ENCODE measurements at places on chromosomes 11 and 22. TPM values are rescaled to one million over a fixed set of nuclear protein-coding genes. Genes with fewer than 3 reads are reported as not detected.

DNA sequence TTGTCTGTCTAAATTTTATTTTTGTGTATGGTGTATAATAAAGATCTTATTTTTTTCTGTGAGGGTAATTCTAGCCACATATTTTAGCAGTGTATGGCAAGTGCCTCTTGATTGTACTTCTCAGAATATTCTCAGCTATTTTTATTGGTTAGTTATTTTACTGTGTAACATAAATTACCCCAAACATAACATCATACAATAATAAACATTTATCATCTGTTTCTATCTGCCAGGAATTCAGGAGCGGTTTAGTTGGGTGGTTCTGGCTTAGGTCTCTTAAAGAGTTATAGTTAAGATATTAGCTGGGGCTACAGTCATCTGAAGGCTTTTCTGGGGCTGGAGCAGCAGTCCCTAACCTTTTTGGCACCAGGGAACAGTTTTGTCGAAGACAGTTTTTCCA is 47.8 kb downstream of the PPFIBP2 start:
- no peak for DNase-seq

DNA sequence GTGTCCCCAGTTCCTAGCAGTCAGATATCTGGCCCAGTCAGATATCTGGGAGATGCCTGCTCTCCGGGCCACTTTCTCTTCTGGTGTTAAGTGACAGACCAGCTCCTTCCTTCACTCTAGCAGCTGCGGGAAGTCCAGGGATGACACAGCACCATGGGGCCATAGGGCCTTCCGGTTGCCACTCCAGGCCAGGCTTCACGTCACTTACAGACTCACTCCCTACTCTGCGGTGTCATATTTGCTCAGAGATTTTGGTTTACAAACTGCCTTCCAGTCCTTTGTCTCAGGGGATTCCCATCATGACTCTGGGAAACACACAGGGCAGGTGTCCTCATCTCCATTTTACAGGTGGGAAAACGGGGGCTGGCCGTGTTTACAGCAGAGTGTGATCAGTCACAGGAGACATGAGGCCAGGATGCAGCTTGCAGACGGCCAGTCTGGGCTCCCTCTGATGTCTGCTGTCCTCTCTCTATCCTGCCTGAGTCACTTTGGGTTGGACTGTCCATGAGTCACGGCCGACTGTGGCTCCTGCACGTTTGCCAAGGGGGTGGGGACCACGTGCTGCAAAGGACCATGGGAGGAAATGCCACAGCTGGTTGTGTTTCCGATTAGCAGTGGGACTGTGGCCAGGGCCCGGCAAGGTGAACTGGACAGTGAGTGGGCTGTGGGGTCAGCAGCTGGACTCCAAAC is 8.2 kb upstream of the TBC1D22A start:
- DNase-seq, result peak; percentile 81

GRCh38 chr11:72641522-72642042 is 32.6 kb downstream of the PDE2A start:
- DNase-seq, result no peak

DNA sequence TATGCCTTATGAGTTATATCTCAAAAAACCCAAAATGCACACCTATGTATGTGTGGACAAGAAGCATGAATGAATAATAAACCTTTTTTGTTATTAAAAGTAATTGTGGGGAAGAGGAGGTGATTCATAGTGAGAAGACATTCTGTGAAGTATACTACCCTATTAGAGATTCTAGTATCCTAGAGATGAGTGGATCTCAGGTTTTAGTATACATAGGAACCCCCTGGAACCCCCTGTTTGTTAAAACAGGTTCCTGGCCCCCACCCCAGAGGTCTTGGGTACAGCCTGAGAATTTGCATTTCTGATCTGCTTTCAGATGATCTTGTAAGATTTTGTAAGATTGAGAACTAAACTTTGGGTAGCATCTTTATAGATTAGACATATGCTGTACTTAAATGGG is 17.5 kb downstream of the NUCB2 start:
- no peak for DNase-seq

- DNase-seq, result no peak
Measured at GRCh38 chr11:27460158-27460978, 12.2 kb downstream of the LGR4 start.

DNA sequence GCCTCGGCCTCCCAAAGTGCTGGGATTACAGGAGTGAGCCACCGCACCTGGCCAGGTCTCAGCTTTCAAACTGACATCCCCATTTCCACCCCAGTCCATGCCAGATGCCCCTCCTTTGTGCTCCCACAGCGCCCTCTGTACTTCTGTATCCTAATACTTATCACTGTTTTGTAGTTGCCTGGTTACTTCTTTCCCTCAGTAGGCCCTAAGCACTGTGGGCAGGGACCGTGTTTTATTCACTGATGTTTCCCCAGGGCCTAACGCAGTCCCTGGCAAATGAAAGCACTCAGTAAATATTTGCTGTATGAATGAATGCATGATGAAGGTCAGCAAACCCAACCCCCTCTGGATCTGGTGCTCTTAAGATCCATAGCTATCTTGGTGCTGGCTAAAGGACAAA is 2.2 kb upstream of the TRIM3 start:
- DNase-seq, result no peak

DNA sequence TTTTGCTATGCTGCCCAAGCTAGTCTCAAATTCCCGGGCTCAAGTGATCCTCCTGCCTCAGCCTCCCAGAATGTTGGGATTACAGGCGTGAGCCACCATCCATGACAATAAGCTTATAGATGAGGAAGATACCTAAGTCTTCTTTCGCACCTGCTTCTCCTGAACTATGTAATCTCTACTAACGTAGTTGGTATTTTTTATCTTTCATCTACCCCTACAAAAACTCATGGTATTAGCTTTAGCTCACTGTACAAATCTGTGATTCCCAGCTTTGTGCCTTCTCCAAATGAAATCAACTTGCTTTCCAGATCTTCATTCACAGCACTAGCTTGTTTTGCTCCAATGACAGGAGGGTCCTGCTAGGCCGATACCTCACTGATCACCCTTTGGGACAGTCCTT is 36.4 kb downstream of the PI4KA start:
- no peak for DNase-seq

DNA sequence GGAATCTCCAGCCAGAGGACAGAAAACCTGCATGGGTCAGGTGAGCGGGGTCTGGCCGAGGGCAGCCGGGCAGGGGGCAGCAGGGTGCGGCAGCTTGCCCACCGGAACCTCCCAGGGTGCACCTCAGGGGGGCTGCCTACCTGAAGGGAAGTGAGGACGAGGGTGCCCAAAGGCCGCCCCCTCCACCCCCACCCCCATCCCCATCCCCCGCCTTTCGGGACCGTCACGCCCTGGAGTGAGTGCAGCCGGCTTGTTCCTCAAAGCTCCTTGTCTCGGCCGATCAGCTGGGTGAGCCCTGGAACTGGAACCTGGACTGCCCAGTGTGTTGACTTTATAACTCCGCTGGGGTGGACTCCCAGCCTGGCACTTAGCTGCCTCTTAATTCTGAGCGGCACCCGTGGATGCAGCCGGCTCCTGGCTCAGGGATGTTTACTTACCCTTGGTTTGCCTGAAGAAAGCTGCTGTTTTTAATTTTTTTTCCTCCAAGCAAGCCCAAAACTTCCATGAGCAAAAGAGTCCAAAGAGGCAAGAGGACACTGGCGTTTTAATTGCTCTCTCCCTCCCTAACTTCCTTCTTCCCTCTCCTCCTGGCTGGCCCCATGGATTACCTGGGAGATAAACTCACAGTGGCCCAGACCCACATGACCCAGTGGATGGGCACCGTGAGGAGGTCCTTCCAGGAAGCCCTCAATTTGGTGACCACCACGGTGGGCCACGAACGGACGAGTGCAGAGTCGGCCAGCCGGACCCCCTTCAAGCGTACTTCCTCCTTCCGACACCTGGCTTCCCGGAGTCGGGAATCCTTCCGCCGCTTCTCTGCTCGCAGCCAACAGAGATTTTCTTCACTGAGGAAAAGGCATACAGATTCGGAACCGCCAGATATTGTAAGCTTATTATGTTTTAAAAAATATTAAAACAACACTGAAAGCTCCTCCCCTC is 87.8 kb upstream of the CRYBB3 start:
- DNase-seq, result no peak

- no peak for DNase-seq
Measured at GRCh38 chr11:57390535-57390934, at the start of gene PRG2. PRG2 (minus strand) TSS chr11:57390650; CDS start chr11:57389944, 706 bp downstream.

DNA sequence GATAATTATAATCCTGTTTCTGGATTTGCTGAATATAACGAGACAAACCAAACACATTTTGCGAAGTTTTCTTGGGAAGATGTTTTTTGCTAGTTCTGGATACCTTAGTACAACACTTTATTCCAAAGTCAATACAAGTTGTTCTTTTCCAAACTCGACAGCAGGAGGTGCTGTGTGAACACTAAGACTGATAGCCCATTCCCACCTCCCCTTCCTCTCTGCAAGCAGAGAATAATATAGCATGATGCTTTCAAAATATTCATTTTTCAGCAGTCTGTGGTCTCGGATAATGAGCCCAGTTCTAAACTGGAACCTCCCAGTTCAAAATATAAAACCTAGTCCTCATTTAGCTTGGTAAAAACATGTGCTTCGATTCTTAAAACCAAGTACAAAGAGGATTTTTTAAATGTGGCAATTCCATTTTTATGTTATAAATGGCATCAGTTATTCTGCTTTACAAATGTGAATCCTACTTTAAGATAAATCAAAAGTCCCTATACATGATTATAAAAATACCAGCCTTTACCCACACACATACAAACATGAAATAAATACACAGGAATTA is 129.1 kb downstream of the DCDC1 start:
- DNase-seq, result no peak

DNA sequence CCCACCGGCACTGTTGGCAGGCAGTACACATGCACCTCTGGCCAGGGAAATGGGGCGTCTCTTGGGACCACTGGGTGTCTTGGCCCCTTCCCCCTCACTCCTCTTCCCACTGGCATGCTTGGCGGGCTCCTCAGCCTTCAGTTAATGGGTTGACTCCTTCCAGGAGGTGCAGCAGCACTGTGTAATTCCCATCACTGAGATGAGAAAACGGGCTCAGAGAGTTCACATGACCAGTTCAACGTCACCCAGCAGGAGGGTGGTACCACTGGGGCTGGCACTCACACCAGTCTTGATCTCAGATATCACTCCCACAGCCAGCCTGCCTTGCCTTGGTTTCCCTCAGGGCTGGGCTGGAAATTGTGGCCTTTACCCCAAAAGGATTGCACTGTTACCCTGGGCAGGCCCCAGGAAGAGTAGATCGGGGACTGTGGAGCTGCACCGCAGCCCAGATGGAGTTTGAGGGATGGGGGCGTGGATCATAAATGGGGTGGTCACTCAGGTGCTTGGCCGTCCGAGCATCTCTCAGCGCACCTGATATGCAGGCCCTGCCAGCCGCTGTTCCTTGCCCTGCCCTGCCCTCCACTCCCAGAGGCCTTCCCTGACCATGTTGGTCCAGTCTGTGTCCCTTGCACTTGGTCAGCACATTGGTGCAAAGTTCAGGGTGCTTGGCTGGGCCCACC is 16.9 kb downstream of the CAPN5 start:
- no peak for DNase-seq

GRCh38 chr11:27830206-27830605 is 130.0 kb upstream of the BDNF start:
- no peak for DNase-seq

GRCh38 chr11:1892558-1892957 is 863 bp upstream of the PRR33 start:
- DNase-seq, result no peak

- DNase-seq, result no peak
Measured at GRCh38 chr11:122778148-122778547, 60.2 kb upstream of the CRTAM start.

DNA sequence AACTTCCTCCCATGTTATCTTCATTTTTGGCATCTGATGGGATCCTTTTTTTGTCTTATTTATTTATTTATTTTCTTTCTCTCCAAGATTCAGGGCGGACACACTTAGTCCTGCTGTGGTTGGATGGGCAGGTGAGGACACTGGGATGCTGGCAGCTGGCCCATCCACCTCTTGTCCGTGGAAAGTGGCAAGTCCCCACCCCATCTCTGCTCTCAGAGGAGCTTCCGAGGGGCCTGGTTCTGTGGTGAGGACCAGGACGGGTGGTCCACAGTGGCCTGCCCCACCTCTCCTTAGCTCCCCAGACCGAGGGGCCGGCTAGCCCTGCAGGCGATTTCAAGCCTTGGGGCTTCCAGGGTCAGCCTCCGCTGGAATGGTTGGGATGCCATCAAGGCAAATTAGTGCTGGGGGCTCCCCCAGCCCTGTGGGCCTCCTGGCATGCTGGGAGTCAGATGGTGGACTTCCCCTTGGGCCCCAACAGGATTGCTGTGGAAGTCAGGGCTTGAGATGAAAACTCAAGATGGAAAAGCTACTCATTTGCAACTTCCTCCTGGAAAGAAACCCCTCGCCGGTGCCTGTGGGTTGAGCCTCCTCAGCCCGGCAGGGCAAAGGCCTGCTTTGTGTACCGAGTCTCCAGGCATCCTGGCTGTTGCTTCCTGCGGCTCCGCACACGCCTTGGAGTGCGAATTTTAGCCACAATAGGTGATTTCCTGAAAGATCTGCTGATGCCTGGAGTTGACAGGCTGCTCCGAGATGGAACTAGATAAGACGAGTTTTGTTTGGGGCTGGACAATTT is 31.2 kb upstream of the LINC01488 start:
- DNase-seq, result no peak

- DNase-seq, result no peak
Measured at GRCh38 chr11:116701297-116701801, 71.4 kb downstream of the BUD13 start.

DNA sequence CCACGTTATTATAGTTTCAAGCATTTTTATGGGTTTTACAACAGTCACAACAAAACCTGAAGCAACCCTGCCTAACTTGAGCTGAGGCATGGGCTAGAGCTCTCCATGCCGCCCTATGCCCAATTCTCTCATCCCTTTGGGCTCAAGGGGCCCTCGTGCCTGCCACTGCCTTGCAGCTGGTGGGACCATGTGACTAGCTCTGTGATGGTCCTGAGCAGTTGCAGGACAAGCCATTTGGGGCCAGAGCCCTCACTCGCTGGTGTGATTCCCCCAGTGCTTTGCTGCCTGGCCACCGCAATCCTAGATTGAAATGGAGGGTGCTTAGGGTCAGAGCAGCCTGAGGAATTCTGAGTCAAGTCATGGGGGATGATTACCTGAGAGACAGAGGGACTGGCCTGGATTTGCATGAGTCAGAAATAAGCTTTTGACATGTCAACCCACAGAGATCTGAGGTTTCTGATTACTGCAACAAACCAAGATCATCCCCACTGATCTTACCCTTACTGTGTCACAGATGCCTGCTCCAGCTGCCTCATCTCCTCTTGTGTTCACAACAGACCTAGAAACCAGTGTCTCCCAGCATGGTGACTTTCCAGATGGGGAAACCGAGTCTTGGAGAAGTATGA is 323.7 kb downstream of the BRD1 start:
- DNase-seq, result no peak

- DNase-seq, result no peak
Measured at GRCh38 chr11:67498544-67498972, 6.6 kb downstream of the PITPNM1 start.

- no peak for DNase-seq
Measured at GRCh38 chr11:128420265-128420664, 167.1 kb downstream of the ETS1 start.

- no peak for DNase-seq
Measured at GRCh38 chr11:17117262-17117661, 39.8 kb upstream of the RPS13 start.

- DNase-seq, result no peak
Measured at GRCh38 chr22:25545672-25546071, 18.8 kb upstream of the GRK3 start.

The EIF3L gene
- 337 TPM for total RNA-seq

The KCNJ11 gene
- total RNA-seq, result 2.6 TPM

The LMO2 gene
- total RNA-seq, result 22.7 TPM

The TIGD3 gene
- total RNA-seq, result 0.38 TPM

The NUDT8 gene
- total RNA-seq, result 5.5 TPM

The ZNF280A gene
- total RNA-seq, result not detected

The BTBD18 gene
- not detected for total RNA-seq

The GAL3ST1 gene
- total RNA-seq, result 2.5 TPM

Data from omental fat pad (tissue), 4 donors.